ENCODE measurements at places on chromosomes 6 and 20. TPM values are rescaled to one million over a fixed set of nuclear protein-coding genes. Genes with fewer than 3 reads are reported as not detected.

The SLC13A3 gene
- 3.4 TPM for polyA plus RNA-seq

The RIPPLY2 gene
- not detected for polyA plus RNA-seq

The FHL5 gene
- 2.2 TPM for polyA plus RNA-seq

The ARFGAP1 gene
- 68.6 TPM for polyA plus RNA-seq

The TMC2 gene
- 0.05 TPM for polyA plus RNA-seq

The ULBP2 gene
- polyA plus RNA-seq: 0.12 TPM

The ULBP1 gene
- polyA plus RNA-seq: 0.50 TPM

The CST2 gene
- polyA plus RNA-seq: not detected

The GSS gene
- 26.6 TPM for polyA plus RNA-seq

The C20orf202 gene
- polyA plus RNA-seq: 0.53 TPM

The FRMD1 gene
- 0.19 TPM for polyA plus RNA-seq

The LRRN4 gene
- 0.15 TPM for polyA plus RNA-seq

The SAMD10 gene
- 3.0 TPM for polyA plus RNA-seq

The DNAAF9 gene
- 16.3 TPM for polyA plus RNA-seq

DNA sequence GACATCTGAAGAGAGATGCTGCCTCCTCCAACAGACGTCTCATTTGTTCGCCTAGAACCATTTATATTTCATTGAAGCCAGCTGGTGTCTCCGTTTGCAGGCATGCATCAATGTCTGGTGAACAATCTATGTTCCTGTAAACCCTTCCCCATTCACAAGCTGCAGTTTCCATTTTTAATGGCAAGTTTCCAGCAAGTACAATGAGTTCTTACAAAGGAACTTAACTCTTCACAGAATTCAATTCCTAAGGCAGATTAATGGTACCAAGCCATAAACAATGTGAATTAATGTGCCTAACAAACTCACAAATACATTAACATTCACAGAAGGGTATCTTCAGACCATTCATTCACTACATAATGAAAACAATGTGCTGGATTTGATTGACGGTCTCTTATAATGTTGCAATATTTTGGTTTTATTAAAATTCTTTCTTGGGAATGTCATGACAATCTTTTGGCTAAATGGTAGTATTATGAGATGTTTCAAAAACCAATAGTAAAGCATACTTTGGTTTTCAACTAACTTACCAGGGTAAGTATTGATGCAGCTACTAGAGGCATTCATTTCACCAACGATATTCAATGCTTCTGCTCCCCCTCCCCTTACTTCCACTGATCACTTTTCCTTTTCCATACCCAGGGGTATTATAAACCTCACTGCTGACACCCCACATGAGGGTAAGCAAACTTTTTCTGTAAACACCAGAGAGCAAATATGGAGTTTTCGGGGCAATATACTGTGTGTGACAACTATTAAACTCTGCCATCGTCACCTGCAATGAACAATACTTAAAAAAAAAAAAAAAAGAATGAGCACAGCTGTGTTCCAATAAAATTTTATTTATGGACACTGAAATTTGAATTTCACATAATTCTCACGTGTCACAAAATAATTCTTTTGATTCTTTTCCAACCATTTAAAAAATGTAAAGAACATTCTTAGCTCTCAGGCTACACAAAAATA lies 4.2 kb downstream of the AKIRIN2 start:
- DNase-seq: peak; percentile 91

DNA sequence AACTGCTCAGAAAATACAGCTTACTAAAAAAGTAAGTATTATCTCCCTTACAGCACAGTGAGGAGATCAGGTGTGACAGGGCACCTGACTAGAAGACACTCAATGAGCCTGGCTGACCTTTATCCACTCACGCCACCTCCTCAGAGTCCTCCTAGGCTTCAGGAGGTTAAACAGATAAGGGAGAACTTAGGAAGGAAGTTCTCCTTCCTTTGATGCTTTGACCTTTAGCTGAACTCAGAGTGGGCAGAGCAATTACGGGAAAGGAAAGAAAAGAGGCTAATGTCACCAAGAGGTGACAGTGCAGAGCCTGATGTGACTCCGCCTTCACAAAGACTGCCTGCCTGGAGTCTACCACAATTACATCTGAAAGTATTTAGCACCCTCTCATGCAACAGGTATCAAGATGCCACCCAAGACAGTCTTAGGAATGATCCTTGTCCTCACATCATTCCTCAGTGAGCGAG lies 36.7 kb downstream of the MAN1A1 start:
- no peak for DNase-seq

DNA sequence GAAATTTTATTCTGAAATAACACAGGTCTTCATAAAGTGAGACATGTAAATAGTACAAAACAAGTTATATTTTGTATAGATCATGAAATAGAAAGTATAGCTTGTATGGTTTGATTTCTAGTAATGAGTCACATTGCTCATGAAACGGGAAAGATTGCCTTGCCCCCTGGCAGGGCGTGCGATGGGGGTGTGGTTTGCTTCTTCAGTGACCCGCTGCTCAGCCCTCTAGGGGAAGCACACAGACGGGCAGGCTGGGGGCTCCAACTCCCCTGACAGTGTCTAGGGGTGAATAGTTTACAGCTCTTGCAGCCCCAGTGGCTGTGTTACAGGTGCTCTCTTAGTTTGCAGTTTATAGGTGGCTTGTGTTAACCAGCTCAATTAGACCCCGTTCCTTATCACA lies 170.5 kb upstream of the RGS17 start:
- no peak for DNase-seq

- peak; percentile 58 for DNase-seq
These were observed 198.4 kb upstream of the TENT5A start for GRCh38 chr6:81950877-81951276.

- no peak for DNase-seq
These were observed 49.2 kb downstream of the ANKS1A start for GRCh38 chr6:34938268-34938667.

GRCh38 chr6:136614994-136615393 lies 64.8 kb upstream of the MAP7 start:
- DNase-seq: no peak

GRCh38 chr6:71031912-71032311 lies 75.1 kb upstream of the B3GAT2 start:
- DNase-seq: no peak

- DNase-seq: no peak
These were observed 100.1 kb downstream of the YTHDF1 start for GRCh38 chr20:63115651-63116411.

GRCh38 chr20:61185181-61185580 lies 66.9 kb upstream of the CDH4 start:
- DNase-seq: no peak

- no peak for DNase-seq
These were observed 7.8 kb downstream of the OLIG3 start for GRCh38 chr6:137486416-137486815.

- no peak for DNase-seq
These were observed 1005.5 kb upstream of the CITED2 start for GRCh38 chr6:140379919-140380318.

DNA sequence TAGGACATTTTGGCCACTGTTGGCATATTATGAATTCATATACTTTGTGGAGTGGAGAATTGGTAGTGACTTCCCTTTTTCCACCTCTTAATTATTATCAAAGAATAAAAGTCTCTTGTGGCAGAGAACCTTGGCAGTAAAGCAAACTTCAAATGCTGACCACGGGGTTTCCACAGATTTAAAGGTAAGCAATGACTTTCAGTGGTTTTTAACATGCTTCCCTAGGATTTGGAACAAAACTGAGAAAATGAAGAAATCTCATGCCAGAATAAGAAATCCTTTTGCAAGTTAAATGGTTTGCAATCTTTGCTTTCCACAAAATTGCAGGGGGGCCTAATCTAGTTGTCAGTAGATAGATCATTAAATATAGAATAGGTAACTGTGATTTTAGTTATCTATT lies 2.0 kb upstream of the SDC4 start:
- no peak for DNase-seq

DNA sequence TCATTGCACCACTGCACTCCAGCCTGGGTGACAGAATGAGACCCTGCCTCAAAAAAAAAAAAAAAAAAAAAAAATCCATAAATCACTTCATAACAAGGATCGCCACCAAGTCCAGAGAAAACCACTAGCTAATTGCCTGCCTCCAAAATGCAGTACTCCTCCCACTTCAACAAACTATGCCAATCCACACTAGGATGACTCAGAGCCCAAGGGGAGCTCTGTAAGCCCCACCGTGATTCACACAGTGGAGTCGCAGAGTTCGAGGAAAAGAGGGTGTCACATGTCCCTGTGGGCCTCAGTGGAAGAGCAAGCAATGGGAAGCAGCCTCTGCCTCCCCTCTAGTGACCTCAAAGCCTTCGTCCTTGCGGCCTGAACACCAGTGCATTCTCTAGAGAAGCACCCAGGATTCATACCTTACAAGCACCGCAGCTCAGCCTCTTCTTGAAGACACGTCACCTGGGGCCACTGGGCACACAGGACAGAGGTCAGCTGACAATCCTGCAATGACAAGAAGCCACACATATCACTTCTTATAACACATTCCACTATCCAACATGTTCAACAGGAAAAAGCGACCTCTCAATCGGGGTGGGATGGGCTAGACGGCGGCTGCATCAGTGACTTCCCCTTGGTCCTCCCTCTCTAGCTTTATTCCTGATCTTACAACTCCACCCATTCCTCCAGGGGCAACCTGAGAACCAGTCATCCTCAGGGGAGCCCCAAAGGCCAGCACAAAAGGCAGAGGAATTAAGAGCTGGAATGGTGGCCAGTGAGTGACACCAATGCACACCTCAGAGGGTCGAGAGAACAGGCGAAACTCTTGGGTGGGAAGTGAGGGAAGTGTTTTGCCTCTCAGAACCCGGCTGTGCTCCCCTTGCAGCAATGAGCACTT lies 8.9 kb downstream of the SNHG17 start:
- no peak for DNase-seq

GRCh38 chr20:56924292-56925081 lies 295.4 kb downstream of the TFAP2C start:
- peak; percentile 38 for DNase-seq

GRCh38 chr20:49484180-49485140 lies 2.0 kb upstream of the KCNB1 start:
- peak; percentile 69 for DNase-seq

- no peak for DNase-seq
These were observed 6.5 kb upstream of the PREX1 start for GRCh38 chr20:48834278-48834677.

GRCh38 chr6:82971877-82972460 lies 93.7 kb downstream of the UBE3D start:
- no peak for DNase-seq

DNA sequence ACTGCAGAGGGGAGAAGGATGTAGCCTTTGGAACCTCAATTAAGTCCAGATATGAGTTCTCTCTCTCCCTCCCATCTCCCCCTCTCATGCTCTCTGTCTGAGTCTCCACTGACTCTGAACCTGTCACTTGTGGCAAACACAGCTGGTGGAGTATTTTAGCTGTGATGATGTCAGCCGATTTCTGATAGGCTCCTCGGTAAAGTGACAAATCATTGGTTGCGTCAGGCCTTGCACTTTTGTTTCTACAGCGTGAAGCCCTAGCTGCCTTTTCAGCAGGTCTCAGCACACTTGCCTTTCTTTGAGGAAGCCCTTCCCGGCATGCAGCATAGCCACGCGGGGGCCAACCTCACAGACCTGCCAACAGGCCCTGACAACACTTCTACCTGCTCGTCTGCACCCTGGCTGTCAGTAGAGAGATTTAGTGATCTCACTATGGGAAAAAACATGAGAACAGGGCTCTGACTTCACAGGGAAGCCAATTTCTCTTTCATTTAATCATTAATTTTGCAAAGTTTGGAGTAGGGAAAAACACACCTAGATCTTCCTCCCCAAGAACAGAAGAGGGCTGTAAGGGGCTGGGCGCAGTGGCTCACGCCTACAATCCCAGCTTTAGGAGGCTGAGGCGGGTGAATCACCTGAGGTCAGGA lies 84.4 kb downstream of the GMPR start:
- peak; percentile 89 for DNase-seq

GRCh38 chr6:30073489-30074235 lies 1.9 kb downstream of the RNF39 start:
- no peak for DNase-seq

DNA sequence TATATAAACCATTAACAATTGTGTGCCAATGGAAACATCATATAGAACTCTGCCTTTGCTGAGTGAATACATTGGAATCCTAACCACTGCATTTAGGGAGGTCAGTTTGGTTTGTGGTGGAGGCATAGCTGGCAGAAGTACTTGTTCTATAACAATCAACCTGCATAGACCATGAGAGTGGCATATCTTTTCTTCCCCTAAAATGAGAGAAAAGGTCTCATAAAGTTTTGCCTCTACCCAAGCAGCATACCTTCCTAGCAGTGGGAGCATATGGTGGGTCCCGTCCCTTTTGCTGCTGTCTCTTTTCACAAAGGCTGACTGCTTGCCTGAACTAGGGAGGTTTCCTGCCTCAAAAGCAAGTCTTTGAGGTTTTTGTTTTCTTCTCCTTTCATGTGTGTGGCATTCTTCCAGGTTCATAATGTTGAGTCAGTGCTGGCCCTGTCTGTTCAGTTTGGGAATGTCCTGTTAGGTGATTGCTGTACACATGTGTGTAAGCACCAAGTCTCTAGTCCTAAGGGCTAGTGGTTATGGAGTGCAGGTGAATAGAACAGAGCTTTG lies 61.2 kb upstream of the SUPT3H start:
- DNase-seq: peak; percentile 71

GRCh38 chr20:62876902-62877816 lies 15.5 kb upstream of the TCFL5 start:
- no peak for DNase-seq

GRCh38 chr6:11732036-11732631 lies 46.5 kb downstream of the ADTRP start:
- DNase-seq: peak; percentile 72

DNA sequence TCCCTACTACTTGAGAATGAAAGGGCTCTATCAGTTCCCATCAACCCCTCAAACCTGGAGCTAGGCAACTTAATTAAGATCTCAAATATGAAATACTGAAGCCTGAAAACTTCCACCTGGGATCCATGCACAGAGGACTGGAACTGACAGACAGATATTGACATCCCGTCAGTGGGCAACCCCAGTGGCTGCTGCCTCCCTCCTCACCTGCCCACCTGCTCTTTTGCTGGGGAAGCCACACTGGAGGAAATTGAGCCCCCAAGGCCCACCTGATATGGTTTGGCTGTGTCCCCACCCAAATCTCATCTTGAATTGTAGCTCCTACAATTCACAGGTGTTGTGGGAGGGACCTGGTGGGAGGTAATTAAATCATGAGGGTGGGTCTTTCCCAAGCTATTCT lies 192.8 kb downstream of the LRFN2 start:
- DNase-seq: no peak

DNA sequence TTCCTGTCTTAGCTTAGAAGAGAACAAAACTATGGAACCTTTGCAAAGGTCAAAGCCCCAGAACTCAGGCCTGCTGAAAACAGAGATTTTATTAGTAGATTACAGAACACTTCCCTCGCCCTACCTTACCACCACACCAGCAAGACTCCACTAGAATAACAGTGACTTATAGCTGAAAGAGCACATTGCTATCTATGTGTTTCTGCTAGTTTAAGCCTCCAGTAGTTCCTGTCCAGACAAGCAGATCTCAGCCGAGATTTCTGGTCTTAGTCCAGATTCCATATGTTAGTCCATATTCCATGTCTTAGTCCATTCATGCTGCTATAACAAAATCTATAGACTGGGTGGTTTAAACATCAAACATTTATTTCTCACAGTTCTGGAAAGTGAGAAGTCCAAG lies 412.3 kb upstream of the ID4 start:
- no peak for DNase-seq

- no peak for DNase-seq
These were observed 15.5 kb upstream of the MYMX start for GRCh38 chr6:44201200-44201599.

All from muscle of back (tissue), 13 donors.